ENCODE measurements at places on chromosomes 6 and 20.

- no peak for DNase-seq
These were observed 249.6 kb downstream of the TSHZ2 start for GRCh38 chr20:53221731-53222130.

GRCh38 chr6:130524552-130524951 is 158.7 kb downstream of the TMEM200A start:
- no peak for DNase-seq

- DNase-seq = no peak
These were observed 19.1 kb upstream of the TSHZ2 start for GRCh38 chr20:52953020-52953419.

GRCh38 chr6:79810871-79811270 is 136.5 kb downstream of the ELOVL4 start:
- DNase-seq = no peak

DNA sequence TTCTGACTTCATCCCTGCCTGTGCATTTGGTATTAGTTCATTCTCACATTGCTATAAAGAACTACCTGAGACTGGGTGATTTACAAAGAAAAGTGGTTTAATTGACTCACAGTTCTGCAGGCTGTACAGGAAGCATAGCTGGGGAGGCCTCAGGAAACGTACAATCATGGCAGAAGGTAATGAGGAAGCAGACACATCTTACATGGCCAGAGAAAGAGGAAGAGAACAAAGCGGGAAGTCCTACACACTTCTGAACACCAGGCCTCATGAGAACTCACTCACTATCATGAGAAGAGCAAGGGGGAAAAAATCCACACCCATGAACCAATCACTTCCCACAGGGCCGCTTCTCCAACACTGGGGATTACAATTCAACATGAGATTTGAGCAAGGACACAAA is 303.9 kb downstream of the CBLN4 start:
- DNase-seq = no peak

DNA sequence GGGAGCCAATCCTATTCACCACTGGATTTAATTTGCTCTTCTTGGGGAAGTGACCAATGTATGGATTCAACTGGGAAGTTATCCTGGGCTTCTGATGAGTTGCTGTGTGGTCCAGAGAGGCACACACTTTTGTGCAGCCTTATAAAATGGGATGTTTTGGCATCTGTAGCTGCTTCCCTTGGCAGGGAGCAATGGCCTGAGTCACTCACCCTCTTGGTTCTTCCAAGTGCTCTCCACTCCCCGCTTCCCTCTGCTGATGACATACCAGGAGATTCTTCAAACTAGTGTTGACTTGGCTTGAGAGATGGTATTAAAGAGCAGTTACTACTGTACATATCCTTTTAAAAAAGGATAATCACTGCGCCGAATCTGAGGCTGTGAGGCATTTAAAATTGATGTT is 105.8 kb downstream of the JARID2 start:
- DNase-seq = no peak

- DNase-seq = no peak
These were observed 877.7 kb upstream of the CITED2 start for GRCh38 chr6:140252099-140252498.

- DNase-seq = no peak
These were observed 15.7 kb upstream of the SAYSD1 start for GRCh38 chr6:39130691-39131090.

DNA sequence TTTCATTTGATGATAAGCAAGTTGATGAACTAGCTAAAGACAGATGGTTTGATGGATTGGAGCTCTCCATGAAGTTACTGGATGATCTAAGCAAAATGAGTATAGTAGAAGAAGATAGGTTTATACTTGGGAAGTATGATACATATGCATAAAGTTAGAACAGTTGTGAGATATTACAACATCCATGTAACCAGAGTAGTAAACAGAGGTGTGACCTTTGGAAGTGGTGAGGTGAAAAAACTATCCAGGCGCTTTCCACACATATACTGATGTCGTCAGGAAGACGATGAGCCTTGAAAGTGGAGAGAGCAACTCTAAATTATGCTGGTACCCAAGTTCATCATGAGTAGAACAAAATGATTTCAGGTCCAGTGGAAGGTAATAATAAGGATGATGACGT is 271.0 kb downstream of the PTPRK start:
- DNase-seq = no peak

GRCh38 chr20:40777653-40778052 is 88.6 kb upstream of the MAFB start:
- DNase-seq = no peak

GRCh38 chr20:22692119-22692475 is 107.7 kb upstream of the FOXA2 start:
- DNase-seq = no peak

DNA sequence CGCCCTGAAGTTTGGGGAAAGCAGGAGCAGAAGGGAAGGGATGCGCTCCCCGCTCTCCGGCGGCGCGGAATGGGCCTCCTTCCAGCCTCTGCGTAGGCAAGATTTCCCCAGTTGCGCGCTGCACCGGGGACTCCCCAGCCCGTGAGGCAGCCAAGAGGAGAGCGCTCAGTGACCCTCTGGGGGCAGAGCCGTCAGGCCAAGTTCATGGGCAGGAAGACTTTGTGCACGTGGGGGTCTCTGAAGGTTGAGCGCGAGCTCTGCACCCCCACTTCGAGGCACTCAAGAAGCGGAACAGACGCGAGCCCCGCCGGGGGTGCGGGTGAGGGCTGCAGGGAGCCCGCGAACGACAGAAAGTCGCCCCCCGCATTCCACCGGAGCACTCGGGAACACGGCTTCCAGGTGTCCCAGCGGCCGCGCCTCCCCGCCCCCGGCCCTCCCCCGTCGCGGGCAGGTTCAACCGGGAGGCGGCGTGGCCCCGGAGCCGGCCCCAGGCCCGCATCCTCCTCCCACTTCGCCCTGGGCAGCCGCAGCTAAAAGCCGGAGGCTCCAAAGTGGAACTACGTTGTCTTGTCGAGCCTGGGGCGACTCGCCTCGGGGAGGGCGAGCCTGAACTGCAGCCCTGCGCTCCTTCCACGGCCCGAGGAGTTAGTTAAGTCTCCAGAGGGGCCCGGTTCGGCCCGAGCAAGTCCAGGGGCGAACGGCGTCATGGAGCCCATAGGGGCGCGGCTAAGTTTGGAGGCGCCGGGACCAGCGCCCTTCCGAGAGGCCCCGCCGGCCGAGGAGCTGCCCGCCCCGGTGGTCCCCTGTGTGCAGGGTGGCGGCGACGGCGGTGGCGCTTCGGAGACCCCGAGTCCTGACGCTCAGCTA is at the start of gene PPP1R3G:
Gene PPP1R3G (plus strand): TSS at position 561 of the 867 bp plus-strand sequence. CDS start 145 bp downstream, at position 706.
- peak; percentile 47 for DNase-seq

DNA sequence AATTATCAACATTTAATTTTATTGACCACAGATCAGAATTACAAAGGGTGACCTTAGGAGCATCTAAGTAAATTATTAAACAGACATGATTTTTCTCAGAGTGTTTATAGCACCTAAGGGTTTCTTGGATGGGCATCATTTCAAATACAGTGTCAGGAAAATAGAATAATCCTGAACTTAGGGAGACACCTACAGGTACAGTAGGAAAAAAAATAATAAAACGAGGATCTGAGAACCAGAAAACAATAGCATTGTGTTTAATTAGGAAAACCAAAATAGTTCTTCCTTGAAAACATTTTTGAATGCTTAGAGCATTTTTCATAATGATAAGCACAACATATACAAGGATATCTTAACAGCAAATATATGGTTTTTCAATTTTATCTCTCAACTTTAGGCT is 39.2 kb downstream of the MMUT start:
- DNase-seq = no peak

- no peak for DNase-seq
These were observed 83.7 kb upstream of the MPC1 start for GRCh38 chr6:166466178-166467122.

DNA sequence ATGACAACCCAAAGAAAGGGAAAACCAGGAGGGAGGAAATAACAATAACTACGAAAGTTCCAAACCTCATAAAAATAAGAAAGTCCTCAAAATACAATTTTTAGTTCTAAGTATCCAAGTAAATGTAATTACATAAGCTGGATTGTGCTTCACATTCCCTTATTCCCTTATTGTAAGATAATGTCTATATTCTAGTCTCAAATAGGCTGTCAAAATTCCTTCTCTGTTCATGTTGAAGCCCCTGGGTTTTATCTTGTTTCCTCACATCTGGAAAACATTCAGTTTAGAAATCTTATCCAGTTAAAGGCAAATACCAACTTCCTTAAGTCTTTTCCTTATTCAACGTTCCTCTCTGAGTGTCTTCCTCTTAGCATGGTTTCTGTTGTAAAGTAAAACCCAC is 282.3 kb downstream of the CD109 start:
- no peak for DNase-seq

GRCh38 chr6:33822575-33823395 is 19.0 kb upstream of the MLN start:
- no peak for DNase-seq

DNA sequence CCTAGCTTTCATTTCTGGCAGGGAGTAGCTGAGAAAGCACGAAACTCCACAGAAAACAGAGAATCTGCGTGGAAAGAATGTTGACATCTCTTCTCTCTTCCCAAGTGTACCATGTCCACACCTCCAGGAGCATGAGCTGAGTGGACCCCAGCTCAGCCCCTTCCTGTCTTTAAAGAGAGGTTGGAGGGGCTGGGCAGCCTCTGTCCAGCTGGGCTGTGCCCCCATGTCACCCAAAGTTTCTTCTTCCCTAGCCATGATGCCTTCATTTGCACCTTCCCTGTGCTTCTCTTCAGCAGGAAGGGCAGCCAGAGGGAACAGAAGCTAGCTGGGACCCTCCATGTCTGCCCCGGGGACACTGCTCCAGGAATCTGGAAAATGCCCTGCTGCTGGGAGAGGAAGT is 655.0 kb upstream of the DEFB115 start:
- DNase-seq = no peak

DNA sequence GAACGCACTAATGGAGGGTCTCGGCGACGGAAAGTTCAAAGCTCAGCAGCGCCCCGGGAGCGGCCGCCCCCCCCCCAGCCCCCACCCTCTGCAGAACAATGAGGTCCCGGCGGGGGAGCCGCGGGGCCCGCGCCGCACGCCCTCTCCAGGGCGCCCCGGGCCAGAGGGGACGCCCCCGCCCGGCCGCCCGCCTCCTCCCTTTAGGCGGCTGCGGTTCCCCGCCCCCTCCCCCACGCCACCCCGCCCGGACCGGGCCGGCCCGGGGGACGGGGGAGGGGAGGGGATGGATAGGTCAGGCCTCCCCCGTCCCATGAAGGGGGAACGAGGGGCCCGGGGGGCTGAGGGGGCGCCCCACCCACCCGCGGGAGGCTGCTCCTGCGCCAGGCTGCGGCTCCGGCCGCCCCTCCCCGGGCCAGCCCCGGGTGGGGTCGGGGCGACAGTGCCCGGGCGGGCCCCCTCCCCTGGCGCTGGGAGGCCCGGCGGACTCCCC is 1.5 kb downstream of the NOL4L start:
- DNase-seq = no peak

GRCh38 chr6:37693079-37693478 is 4.6 kb downstream of the MDGA1 start:
- DNase-seq = no peak

DNA sequence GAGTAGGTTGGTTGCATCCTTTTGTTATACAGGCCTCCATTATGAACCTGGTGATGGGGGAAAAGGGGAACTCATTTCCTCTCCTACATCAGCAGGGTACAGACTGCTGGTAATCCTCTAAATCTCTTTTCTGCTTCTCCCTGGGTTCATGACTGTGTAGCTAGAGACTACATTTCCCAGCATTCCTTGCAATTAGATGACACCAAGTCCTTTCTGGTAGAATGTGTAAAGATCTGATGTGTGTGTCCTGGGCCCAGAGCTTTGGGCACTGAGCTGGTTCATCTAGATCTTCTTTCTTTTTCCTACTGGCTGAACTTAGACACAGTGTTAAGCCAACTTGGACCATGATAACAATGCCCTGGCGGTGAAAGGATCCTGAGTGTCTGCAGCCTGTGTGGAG is 104.7 kb upstream of the IFNGR1 start:
- no peak for DNase-seq

- DNase-seq = no peak
These were observed 4.1 kb downstream of the TCF21 start for GRCh38 chr6:133892813-133893691.

DNA sequence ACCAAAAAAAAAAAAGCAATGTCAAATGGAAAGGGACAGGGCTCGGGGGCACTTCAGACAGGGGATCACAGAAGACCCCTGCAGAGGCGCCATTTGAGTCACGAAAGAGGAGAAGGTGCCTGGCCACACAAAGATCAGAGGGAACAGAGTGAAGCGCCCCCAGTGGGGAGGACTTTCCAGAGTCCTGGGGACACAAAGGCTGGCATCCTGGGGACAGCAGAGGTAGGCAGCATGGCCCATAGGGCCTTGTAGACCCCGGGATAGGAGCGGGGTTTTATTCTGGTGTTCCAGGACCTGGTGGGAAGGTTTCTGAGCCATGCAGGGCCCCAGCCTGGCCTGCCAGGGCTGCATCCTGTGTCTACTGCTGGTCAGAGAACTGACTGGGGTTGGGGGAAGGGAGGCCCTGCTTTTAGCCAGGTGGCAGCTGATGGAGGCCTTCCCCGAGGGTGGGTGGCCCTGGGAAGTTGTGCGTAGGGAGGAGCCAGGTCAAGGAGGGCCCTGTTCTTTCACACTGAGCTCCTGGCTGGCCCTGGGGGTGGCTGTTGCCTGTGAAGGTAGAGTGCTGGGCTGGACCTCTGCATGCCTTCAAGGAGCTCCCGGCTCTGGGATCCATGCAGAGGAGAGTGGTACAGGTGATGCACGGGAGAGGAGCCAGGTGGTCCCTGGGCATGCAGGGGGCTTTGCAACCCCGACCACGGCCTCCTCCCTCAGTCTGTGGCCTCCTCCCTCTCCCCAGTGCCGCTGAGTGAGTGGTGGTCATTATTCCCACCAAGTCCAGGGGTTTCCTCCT is 117.9 kb downstream of the CDH4 start:
- no peak for DNase-seq

DNA sequence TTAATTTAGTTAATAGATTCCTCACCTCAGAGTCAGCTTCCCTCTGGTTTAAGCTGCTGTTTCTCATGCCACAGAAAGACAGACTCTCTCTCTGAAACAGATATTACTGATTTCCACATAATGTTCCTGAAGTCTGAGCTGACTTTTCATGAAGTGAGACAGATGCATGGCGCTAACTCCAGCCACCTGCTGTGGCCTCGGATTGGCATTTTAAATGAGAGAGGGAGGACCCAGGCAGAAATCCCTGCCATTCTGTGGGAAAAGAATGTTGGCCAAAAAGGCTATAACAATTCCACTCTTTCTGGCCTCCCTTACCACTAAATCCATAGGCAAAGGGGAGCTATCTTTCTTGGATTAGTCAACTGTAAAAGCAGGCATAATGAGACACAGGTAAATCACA is 354.1 kb upstream of the CDH4 start:
- DNase-seq = no peak

- no peak for DNase-seq
These were observed 5.4 kb downstream of the SLC17A3 start for GRCh38 chr6:25868436-25869183.

- no peak for DNase-seq
These were observed 219.7 kb downstream of the FARS2 start for GRCh38 chr6:5481033-5481432.

DNA sequence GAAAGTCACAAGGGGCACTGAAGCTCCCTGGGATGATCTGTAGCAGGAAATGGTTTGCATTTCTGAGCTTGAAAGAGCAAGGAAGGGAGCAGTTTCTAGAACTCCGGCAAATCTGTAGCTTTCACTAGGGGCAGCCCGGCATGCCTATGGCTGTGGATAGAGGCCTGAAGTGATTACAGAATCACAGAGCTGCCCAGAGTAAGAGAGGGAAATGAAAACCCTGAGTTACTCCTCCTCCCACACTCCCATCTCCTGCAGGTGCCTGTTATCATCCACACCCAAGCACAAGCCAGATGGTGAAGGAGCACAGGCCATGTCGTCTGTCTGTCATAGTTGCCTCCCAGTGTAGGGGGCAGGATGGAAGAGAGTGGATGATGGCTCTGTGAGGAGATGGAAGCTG is 37.1 kb downstream of the HLA-F start:
- no peak for DNase-seq

Data from GM06990 (cell line).